ENCODE measurements at places on chromosomes 12 and 14.

DNA sequence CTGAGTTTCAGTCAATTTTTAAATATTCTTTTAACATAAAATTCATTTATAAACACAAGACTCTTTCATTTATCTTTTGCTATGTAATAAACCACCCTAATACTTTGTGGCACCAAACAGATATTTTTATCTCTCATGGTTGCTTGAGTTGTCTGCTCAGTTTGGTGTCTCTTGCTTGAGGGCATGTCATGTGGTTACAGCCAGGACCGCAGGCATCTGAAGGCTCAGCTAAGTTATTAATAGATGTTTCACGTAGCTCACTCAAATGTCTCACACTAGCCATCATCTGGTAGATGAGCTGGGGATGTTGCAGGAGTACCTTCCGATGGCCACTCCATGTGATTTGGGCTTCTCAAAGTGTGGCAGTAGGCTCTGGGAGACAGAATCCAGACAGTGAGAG is 597.8 kb downstream of the ETNK1 start:
- H3K36me3 ChIP-seq: no peaks in the 10 kb centered on the region
- H3K4me3 ChIP-seq: no peak overlapping the region
- H3K27me3 ChIP-seq: no peaks in the 10 kb centered on the region
- H3K27ac ChIP-seq: no peak overlapping the region
- H3K4me1 ChIP-seq: peaks cover 3% of the 10 kb centered on the region

DNA sequence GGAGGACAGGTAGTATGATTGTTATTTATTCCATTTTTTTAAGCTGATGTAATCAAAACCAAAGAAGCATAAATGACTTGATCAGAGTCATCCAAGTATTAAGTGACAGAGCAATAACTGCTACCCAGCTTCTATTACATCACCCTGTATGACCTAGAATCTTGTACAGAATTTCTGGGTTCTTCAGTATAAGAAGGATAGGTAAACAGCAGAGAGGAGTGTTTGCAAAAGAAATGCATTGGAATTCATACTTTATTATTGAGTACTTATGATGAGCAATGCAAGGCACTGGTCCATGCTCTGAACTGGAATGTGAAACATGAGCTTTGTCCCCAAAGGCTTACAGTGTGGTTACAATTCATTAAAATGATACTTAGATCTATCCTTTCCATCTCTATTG is 916.8 kb downstream of the DIO2 start:
- H3K4me1 ChIP-seq: peaks cover 34% of the 10 kb centered on the region
- DNase-seq: no peak
- no peak overlapping the region for H3K4me3 ChIP-seq
- no peak overlapping the region for H3K27ac ChIP-seq
- H3K36me3 ChIP-seq: peaks cover 7% of the 10 kb centered on the region

- H3K4me3 ChIP-seq: no peak overlapping the region
- no peak for DNase-seq
- no peaks in the 10 kb centered on the region for H3K36me3 ChIP-seq
- no peaks in the 10 kb centered on the region for H3K4me1 ChIP-seq
Measured at GRCh38 chr14:62269204-62269603, 507.0 kb downstream of the SNAPC1 start.

DNA sequence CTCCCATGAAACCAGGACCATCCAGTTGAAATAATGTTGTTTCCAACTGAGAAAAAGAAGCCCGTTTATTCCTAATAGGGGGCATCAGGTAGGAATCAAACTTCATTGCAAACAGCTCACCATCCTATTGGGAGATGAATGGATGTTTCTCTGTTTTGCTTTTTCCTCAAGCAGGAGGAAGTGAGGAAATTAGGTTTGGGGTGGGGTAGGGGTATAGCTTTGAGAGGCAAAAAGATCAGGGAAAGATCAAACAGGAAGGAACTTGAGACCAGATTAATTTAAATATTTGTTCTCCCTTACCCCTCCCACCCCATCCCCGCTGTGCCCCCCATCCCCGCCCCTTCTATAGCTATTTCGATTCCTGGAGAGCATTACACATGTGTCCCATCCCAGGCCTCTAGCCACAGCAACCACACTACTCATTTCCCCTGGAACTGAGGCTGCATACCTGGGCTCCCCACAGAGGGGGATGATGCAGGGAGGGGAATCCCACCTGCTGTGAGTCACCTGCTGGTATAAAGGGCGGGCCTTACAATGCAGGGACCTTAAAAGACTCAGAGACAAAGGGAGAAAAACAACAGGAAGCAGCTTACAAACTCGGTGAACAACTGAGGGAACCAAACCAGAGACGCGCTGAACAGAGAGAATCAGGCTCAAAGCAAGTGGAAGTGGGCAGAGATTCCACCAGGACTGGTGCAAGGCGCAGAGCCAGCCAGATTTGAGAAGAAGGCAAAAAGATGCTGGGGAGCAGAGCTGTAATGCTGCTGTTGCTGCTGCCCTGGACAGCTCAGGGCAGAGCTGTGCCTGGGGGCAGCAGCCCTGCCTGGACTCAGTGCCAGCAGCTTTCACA is at the start of gene IL23A:
Gene IL23A, plus strand, starts transcription at position 577 of the 850 bp plus-strand sequence. Its CDS starts 161 bp downstream, at position 738.
- peak; percentile 68 for DNase-seq
- H3K27ac ChIP-seq: peak within 1 kb of the TSS; percentile 99
- H3K27me3 ChIP-seq: no peaks in the 10 kb centered on the region
- H3K4me3 ChIP-seq: peak within 1 kb of the TSS; percentile 62
